CD4-positive, alpha-beta T cell treated with Interleukin-10 for 1 hour (primary cell): ENCODE measurements at places on chromosomes 6 and 20.
A peak's percentile ranks its signal among the peaks of the same experiment; 100 is the strongest.

DNA sequence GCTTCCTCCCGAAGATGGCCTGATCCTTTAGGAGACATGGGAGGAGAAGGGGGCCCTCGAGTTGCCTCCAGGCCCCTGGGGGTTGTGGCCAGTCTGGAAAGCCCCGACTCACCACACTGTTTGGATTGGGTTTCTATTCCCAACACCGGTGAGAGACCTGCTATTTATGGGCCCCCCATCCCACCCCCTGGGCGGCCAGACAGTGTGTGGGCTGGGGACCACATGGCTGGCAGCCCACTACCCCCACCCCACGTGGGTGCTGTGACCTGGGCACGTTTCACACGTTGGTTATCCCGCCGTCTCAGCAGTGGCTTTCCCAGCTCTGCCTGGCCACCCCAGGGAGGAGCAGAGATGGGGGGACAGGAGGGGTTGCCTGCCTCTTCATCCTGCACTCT, 116.1 kb downstream of the VEGFA start:
- DNase-seq = no peak

GRCh38 chr20:18663932-18664331, 76.1 kb downstream of the DTD1 start:
- no peak for DNase-seq

- DNase-seq = no peak
Measured at GRCh38 chr6:31557443-31558317, 10.3 kb downstream of the NFKBIL1 start.

DNA sequence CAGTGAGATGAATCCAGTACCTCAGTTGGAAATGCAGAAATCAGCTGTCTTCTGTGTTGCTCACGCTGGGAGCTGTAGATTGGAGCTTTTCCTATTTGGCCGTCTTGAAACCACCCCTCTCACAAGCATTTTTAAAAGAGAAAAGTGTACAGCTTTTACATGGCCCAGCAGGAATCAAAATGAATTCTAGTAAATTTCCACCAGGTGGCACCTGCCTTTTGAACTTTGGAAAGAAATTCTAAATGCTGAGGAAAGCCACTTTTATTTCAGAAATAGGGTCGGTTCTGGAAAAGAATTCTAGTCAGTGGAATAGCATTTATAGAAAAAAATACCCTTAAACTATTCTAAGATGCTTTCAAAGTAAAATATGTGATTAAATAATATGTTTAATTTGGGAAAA, 647.8 kb downstream of the CD109 start:
- no peak for DNase-seq

GRCh38 chr6:138815797-138816528, 20.1 kb downstream of the ECT2L start:
- DNase-seq = peak; percentile 54

GRCh38 chr20:53828088-53828681, 234.5 kb upstream of the ZNF217 start:
- DNase-seq = no peak

DNA sequence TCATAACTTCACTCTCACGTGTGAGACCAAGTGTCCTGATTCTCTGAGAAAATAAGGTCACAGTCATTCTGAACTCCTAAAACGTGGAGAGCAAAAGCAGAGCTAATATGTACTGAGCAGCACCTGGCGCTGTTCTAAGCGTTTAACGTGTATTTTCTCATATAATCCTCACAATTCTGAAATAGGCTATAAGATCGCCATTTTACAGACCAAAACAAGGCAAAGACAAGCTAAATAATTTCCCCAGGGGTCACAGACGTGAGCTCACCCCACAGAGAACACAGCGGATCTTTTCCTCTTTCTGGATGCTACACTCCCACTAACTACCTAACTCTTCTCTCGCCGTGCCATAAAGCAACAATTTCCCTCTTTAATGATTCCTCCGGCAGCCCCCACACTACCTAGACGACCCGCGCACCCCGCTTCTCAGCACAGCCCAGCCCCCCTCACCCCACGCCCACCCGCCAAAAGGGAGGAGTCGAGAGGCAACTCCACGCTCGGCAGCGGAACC, 636 bp downstream of the SUPT3H start:
- no peak for DNase-seq

DNA sequence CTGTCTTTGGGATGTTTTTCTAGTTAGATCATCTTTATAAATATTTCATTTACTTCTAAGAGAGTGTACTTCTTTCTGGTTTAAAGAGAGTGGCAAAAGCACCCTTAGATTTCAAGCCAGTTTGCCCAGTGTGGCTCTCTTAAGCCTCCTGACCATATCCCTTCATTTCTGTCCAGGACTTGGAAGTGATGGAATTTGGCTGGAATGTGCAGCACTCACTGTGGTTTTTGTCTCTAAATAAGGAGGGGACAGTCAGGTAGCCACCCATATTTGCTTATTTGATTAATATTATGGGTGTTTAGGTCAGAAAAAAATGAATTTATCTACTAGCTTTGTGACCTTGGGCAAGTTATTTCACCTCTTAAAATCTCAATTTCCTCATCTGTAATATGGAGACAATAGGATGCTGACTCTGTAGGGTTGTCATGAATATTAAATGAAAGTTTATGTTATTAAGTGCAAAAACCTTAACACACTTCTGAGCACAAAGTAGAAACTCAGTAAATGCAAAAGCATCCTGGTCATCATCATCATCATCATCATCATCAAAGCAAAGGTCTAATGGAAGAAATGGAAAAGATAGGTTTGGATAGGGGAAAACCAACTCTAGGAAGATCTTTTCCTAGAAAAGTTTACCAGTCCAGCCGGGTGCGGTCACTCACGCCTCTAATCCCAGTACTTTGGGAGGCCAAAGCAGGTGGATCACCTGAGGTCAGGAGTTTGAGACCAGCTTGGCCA, 3.1 kb downstream of the CRYBG1 start:
- DNase-seq = no peak

GRCh38 chr20:40688129-40689099, 622 bp downstream of the MAFB start:
- DNase-seq = no peak

- no peak for DNase-seq
Measured at GRCh38 chr6:110934381-110934898, 24.1 kb upstream of the GTF3C6 start.

GRCh38 chr20:25035921-25036320, 22.0 kb downstream of the ACSS1 start:
- DNase-seq = no peak

- DNase-seq = no peak
Measured at GRCh38 chr6:87909849-87910248, 137.8 kb upstream of the SPACA1 start.
